ENCODE measurements at places on chromosomes 16 and 17.

DNA sequence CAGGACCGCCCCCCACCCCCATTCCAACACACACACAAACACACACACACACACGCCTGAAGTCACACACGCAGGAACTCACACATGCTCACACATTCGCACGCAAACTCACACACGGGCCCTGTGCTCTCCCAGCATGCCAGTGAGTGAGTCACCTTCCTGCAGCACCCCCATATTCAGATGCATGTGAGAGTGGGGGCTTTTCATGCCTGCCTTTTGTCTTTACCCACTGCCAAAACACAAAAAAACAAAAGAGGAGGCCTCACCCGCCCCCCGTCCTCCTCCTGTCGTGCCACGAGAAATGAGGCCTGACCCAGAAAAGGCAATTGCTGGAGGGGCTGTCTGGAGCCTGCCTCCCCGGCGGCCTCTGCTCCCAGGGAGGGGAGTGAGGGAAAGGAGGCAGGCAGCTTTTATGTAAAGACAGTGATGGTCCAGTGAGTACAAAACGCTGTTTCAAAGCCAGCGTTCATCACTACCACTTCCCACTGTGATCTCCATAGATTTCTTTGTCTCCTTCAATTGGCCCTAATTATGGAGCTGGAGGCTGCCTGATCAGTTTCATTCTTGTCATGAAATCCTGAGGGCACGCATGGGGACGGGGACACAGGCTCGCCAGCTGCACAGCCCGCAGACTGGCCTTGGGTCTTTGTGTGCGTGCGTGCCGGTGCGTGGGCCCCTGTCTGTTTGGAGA, 29.5 kb upstream of the GSE1 start:
- no peak for DNase-seq

DNA sequence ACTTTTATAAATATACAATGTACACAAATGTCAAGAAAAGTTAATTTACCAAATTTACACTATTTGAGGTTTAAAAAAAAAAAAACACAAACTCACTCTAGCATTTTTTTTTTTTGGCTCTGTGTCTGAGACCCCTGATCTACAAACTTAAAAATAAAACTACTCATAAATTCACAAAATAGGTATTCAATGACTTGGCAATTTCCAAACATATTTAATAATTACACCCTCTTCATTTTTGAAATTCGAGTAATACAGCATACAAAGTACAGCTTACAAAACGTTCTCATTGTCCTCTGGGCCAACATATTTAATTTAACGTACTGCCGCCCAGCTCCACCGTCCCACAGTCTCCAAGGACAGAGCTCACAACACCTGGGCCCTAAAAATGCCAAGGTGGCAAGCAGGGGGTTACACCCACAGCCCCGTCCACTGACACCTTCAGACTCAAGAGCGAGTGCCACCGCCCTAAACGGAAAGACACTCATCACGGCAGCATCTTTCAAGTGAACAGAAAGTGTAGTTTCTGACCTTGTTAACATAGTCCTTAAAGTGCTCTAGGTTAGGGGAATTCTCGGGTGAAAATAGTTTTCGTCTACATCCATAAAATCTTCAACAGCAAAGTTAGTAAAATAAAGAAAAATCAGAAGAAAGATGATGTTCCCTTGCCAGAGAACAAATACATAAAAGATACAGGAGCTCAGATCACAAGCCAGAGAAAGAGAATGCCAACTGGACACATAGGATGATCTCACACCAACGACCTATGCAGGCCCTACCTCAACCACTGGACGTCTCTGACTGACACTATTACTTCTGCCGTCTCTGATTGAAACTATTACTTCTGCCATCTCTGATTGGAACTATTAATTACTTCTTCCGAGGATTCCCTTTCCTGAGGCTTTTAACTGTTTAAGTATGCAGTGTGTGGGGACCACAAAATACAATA, 4.2 kb downstream of the ADCY9 start:
- DNase-seq = no peak

GRCh38 chr17:3880983-3881382, 11.9 kb downstream of the CAMKK1 start:
- DNase-seq = no peak

- no peak for DNase-seq
These were observed 9.9 kb upstream of the ADGRG1 start for GRCh38 chr16:57618296-57619132.

- no peak for DNase-seq
These were observed 104.0 kb downstream of the BRIP1 start for GRCh38 chr17:61759362-61759761.

- no peak for DNase-seq
These were observed 57.3 kb downstream of the CACNG5 start for GRCh38 chr17:66892246-66892645.
